Camera-type eye (tissue), 1 donor: ENCODE measurements at places on chromosomes 7 and 10. TPM values are rescaled to one million over a fixed set of nuclear protein-coding genes. Genes with fewer than 3 reads are reported as not detected.

ZP3 gene
- total RNA-seq: 0.82 TPM

NRF1 gene
- total RNA-seq: 41.8 TPM

FGFR2 gene
- total RNA-seq: 77.5 TPM

SPDYE8 gene
- not detected for total RNA-seq

SPDYE2 gene
- 0.27 TPM for total RNA-seq

FBXO24 gene
- 2.5 TPM for total RNA-seq
